ENCODE measurements at places on chromosomes 7 and 10.

- no peak overlapping the region for H3K27ac ChIP-seq
- H3K27me3 ChIP-seq: no peaks in the 10 kb centered on the region
- H3K36me3 ChIP-seq: no peaks in the 10 kb centered on the region
- no peak for DNase-seq
- no peak overlapping the region for H3K4me3 ChIP-seq
- no peaks in the 10 kb centered on the region for H3K4me1 ChIP-seq
Measured at GRCh38 chr10:59997827-59998525, 91.6 kb upstream of the CCDC6 start.

- no peak overlapping the region for H3K27ac ChIP-seq
- H3K4me3 ChIP-seq: no peak overlapping the region
- no peaks in the 10 kb centered on the region for H3K4me1 ChIP-seq
- H3K27me3 ChIP-seq: no peaks in the 10 kb centered on the region
- peak; percentile 67 for DNase-seq
Measured at GRCh38 chr10:124992462-124993344, 50.8 kb downstream of the ZRANB1 start.

DNA sequence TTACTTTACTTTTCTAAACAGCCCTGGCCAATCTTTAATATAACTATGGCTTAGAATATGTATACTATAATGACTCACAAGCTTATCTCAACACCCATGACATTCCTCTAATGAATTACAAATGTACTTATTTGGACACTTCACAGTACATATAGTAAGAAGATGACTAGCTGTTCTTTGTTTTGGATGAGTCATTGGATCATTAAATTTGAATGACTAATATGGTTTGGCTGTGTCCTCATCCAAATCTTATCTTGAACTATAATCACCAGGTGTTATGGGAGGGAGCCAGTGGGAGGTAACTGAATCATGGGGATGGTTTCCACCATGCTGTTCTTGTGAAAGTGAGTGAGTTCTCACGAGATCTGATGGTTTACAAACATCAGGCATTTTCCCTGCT lies 807.5 kb upstream of the SORCS1 start:
- H3K4me1 ChIP-seq: no peaks in the 10 kb centered on the region
- H3K36me3 ChIP-seq: no peaks in the 10 kb centered on the region
- no peaks in the 10 kb centered on the region for H3K27me3 ChIP-seq
- no peak for DNase-seq

DNA sequence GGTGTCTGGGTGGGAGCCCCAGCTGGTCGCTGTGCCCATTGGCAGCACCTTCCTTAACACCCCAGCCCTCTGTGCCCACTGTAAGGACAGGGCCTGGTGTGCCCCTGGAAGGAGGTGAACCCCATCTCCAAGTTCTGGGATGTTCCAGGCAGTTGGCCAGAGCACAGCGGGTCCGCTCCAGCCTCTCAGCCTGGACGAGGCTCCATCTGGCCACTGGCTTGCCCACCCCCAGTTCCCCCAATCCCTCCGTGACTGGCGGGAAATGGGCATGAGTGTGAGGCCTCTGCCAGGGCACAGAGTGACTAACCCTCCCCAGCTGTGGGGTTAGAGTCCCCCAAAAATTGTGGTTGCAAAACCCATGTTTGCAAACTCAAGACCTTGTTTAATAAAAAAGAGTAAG lies 15.6 kb downstream of the GRIFIN start:
- no peak overlapping the region for H3K27ac ChIP-seq
- DNase-seq: no peak
- H3K27me3 ChIP-seq: no peaks in the 10 kb centered on the region
- no peaks in the 10 kb centered on the region for H3K36me3 ChIP-seq

GRCh38 chr10:53667063-53667462 lies 894.5 kb upstream of the MBL2 start:
- H3K27ac ChIP-seq: no peak overlapping the region
- H3K4me1 ChIP-seq: no peaks in the 10 kb centered on the region
- no peaks in the 10 kb centered on the region for H3K36me3 ChIP-seq

- DNase-seq: no peak
- no peak overlapping the region for H3K27ac ChIP-seq
- no peaks in the 10 kb centered on the region for H3K27me3 ChIP-seq
- no peaks in the 10 kb centered on the region for H3K36me3 ChIP-seq
Measured at GRCh38 chr7:79064187-79064823, 389.2 kb downstream of the MAGI2 start.

- no peak for DNase-seq
- no peaks in the 10 kb centered on the region for H3K27me3 ChIP-seq
- H3K4me1 ChIP-seq: no peaks in the 10 kb centered on the region
- no peak overlapping the region for H3K27ac ChIP-seq
Measured at GRCh38 chr7:57399972-57400371, 50.0 kb upstream of the ZNF716 start.

DNA sequence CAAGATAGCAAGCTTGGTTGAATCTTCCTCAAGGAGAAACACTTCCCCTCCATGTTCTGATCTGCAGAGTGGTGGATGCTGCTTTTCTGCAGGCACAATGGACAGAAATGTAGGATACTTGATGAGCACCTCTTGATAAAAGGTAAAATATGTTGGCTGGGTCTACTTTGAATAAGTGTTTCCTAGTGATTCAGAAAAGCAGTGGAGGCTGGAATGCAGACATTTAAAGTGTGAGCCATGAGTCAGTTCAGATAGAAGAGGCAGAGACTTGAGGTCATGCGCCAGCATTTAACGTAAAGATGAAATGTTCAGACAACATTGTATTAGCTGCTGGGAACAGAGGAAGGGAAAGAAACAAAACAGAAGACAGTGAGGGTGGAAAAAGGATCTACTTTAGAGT lies 403.1 kb downstream of the ADRA2A start:
- DNase-seq: no peak
- no peak overlapping the region for H3K4me3 ChIP-seq
- peaks cover 5% of the 10 kb centered on the region for H3K4me1 ChIP-seq
- H3K27ac ChIP-seq: no peak overlapping the region

- H3K4me1 ChIP-seq: peaks cover 2% of the 10 kb centered on the region
- H3K27ac ChIP-seq: no peak overlapping the region
- DNase-seq: no peak
- no peaks in the 10 kb centered on the region for H3K36me3 ChIP-seq
Measured at GRCh38 chr10:64465653-64466052, 944.5 kb downstream of the REEP3 start.

GRCh38 chr7:25148772-25149575 lies 23.9 kb upstream of the CYCS start:
- no peaks in the 10 kb centered on the region for H3K27me3 ChIP-seq
- DNase-seq: no peak
- no peak overlapping the region for H3K27ac ChIP-seq
- H3K36me3 ChIP-seq: no peaks in the 10 kb centered on the region

- no peak for DNase-seq
- H3K27ac ChIP-seq: no peak overlapping the region
- H3K27me3 ChIP-seq: no peaks in the 10 kb centered on the region
- no peaks in the 10 kb centered on the region for H3K4me1 ChIP-seq
- H3K36me3 ChIP-seq: no peaks in the 10 kb centered on the region
Measured at GRCh38 chr10:71094712-71095390, 117.5 kb upstream of the UNC5B start.

DNA sequence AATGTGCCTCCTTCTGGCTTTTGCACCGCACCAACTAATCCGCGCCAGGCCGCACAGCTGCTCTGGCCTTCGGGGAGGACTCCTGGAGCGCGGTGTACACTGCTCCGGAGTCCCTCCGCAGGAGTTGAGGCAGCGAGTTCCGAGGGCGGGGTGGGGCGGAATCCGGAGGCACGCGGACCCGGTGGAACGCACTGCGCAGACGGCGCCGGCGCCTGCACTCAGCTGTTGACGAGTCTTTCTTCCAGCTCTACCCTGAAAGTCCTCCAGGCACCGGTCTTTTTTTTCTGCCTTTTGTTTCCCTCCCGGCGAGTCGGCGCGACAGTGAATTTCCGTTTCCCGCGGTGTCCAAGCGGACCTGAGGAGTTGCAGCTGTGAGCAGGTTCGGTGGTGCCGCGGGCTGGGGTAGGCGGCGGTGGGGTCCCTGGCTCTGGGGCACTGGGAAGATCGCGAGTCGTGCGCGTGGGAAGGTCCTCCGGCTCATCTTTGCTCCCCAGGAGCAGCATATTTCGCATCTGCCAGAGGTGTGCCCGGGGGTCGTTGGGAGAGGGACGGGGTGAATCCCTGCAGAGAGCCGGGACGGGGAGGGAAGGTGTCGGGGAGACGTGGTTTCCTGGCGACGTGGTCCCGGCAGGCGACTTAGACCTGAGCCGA lies 44.1 kb downstream of the SFTPD start:
- DNase-seq: peak; percentile 77
- no peaks in the 10 kb centered on the region for H3K27me3 ChIP-seq
- H3K27ac ChIP-seq: peak overlapping the region; percentile 65
- peaks cover 6% of the 10 kb centered on the region for H3K4me1 ChIP-seq
- H3K4me3 ChIP-seq: peak overlapping the region; percentile 62

DNA sequence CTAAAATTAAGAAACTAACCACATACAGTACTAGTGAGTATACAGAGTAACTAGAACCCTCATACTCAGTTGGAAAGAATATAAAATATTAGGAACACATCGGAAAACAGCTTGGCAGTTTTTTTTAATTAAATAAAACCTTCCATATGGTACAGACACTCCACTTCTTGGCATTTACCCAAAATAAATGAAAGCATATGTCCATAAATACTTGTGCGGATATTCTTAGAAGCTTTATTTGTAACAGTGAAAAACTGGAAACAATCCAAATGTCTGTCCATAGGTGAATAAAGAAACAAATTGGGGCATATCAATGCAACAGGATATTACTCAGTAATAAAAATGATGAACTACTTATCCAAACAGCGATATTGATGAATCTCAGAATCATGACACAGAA lies 410.0 kb downstream of the HTR7 start:
- DNase-seq: no peak
- H3K27me3 ChIP-seq: no peaks in the 10 kb centered on the region
- H3K27ac ChIP-seq: no peak overlapping the region
- no peaks in the 10 kb centered on the region for H3K4me1 ChIP-seq

DNA sequence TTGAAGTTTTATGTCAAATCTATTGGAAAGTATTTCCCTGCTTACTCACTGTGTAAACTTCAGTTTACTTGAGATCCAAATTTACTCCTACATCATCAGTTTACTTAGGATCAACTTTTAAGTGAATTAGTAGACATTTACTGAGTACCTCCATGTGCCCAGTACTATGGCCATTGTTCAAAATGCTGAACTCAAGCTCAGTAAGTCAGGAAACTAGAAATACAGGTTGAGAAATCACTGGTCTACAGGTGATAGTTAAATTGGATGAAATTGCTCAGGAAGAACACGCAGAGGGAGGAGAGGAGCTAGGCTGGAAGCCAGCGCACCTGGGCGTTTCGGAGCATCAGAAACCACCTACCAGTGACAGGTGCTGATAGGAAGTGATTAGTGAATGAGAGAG lies 25.5 kb upstream of the EBLN1 start:
- H3K27me3 ChIP-seq: peaks cover 11% of the 10 kb centered on the region
- no peak for DNase-seq
- H3K4me3 ChIP-seq: no peak overlapping the region
- no peak overlapping the region for H3K27ac ChIP-seq
- H3K36me3 ChIP-seq: no peaks in the 10 kb centered on the region

GRCh38 chr10:102611514-102612087 lies 32.7 kb upstream of the TRIM8 start:
- no peak overlapping the region for H3K27ac ChIP-seq
- no peaks in the 10 kb centered on the region for H3K4me1 ChIP-seq
- H3K36me3 ChIP-seq: no peaks in the 10 kb centered on the region
- no peaks in the 10 kb centered on the region for H3K27me3 ChIP-seq

GRCh38 chr7:31123321-31123720 lies 71.2 kb downstream of the ADCYAP1R1 start:
- no peak for DNase-seq
- no peak overlapping the region for H3K4me3 ChIP-seq
- H3K4me1 ChIP-seq: no peaks in the 10 kb centered on the region
- no peaks in the 10 kb centered on the region for H3K27me3 ChIP-seq
- no peaks in the 10 kb centered on the region for H3K36me3 ChIP-seq

DNA sequence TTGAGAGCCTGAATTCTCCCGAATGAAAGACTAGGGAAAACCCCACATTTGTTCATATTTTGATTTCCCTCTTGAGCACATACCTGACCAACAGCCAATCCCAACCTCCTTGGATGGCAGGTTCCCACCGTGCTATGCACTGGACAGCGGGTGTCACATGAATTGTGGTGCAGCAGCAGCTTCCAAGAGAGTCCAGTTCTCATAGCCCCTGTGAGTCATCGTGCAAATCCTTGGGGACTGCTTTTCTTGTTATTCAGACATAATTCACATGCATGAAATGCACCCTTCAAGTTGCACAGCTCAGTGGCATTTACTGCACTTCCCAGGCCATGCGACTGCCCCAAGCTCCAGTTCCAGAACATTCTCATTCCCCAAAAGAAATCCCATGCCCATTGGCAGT lies 67.8 kb upstream of the PPP2R2D start:
- H3K27me3 ChIP-seq: no peaks in the 10 kb centered on the region
- DNase-seq: no peak
- H3K4me3 ChIP-seq: no peak overlapping the region
- no peak overlapping the region for H3K27ac ChIP-seq

- H3K27me3 ChIP-seq: no peaks in the 10 kb centered on the region
- DNase-seq: no peak
- H3K4me3 ChIP-seq: no peak overlapping the region
- H3K27ac ChIP-seq: no peak overlapping the region
Measured at GRCh38 chr10:67779465-67780203, 58.4 kb downstream of the DNAJC12 start.

DNA sequence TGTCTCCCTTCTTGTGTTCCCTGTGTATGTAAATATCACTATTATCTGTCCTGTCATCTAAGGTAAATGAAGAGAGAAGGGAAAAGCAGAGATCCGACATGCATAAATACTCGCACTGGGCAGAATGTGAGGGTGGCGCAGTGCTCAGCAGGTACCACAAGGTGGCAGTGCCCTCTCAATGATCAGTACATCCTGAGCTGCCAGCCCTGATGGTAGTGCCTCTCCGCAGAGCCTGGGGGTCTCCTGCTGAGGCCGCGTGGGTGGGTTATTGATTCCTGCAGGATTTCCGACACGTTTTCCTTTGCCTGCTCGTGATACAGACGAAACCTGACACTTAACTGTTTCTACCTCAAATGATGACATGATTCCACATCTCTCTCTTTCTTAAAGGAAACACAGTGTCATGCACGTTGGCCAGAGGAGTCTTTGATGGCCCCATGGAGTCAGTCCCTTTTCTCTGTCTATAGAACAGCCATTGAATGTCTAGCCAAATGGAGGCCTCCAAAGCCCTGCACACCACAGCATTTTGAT lies 19.8 kb downstream of the RGR start:
- no peaks in the 10 kb centered on the region for H3K27me3 ChIP-seq
- DNase-seq: peak; percentile 51
- H3K4me3 ChIP-seq: no peak overlapping the region
- H3K4me1 ChIP-seq: no peaks in the 10 kb centered on the region

All from right lobe of liver (tissue), 6 donors.